ENCODE measurements at places on chromosomes 11 and 22. TPM values are rescaled to one million over a fixed set of nuclear protein-coding genes. Genes with fewer than 3 reads are reported as not detected.

OR2AG1 gene
- total RNA-seq = not detected

DNA sequence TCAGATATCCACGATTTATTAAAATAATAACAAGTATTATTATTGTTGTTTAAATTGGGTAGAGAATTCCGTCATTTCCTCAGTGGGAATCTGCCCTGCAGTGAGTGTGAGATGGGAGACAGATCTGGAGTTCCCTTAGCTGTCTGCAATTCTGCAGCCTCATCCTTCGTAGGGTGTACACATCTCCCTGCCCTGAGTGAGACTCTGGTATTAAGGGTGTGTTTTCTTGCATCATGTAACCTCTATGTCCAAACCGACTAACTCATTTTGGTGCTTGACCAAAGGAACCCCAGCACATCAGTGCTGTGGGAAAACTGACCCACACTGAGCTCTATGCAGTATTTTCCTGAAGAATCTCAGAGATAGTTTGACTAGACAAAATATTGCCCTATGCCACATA, 157.6 kb downstream of the LDLRAD3 start:
- peaks cover 6% of the 10 kb centered on the region for H3K27me3 ChIP-seq
- no peaks in the 10 kb centered on the region for H3K36me3 ChIP-seq
- DNase-seq = no peak
- no peak overlapping the region for H3K4me3 ChIP-seq
- H3K4me1 ChIP-seq = no peaks in the 10 kb centered on the region

- H3K4me3 ChIP-seq = no peak overlapping the region
- DNase-seq = no peak
- H3K4me1 ChIP-seq = peaks cover 29% of the 10 kb centered on the region
- H3K27ac ChIP-seq = no peak overlapping the region
Measured at GRCh38 chr11:16610738-16611388, 127.6 kb upstream of the C11orf58 start.

DNA sequence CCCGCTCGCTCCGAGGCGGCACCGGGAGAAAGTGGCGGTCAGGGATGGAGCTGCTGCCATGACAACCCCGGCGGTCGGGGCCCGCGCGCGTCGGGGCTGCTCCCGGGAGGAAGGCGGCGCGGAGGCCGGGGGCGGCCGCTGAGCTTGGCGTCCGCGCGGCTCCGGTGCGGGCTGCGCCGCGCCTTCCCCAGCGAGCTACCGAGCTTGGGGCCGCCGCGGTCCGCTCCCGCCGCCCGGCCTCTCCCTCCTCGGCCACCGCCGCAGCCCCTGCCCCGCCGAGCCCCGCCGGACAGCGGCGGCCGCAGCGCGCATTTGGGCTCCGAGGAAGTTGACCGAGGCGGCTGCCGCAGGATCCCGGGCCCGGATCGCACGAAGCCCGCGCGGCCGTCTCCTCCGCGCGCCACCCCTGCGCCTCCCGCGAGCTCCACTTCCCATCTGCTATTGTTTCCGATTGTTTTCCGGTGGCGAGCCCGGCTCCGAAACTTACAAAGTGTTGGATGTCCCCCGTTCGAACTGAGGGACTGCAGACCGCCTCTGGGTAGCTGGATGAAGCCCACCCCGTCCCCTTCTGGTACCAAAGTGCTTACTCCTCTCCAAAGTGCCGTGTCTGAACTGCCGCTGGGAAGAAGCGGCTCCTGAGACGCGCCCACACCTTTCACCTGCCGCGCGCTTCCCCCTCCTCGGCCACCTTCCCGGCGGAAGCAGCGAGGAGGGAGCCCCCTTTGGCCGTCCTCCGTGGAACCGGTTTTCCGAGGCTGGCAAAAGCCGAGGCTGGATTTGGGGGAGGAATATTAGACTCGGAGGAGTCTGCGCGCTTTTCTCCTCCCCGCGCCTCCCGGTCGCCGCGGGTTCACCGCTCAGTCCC, 540.3 kb downstream of the NTM start:
- peaks cover 54% of the 10 kb centered on the region for H3K27me3 ChIP-seq
- no peaks in the 10 kb centered on the region for H3K36me3 ChIP-seq
- no peak overlapping the region for H3K27ac ChIP-seq
- no peaks in the 10 kb centered on the region for H3K4me1 ChIP-seq
- H3K4me3 ChIP-seq = no peak overlapping the region

DNA sequence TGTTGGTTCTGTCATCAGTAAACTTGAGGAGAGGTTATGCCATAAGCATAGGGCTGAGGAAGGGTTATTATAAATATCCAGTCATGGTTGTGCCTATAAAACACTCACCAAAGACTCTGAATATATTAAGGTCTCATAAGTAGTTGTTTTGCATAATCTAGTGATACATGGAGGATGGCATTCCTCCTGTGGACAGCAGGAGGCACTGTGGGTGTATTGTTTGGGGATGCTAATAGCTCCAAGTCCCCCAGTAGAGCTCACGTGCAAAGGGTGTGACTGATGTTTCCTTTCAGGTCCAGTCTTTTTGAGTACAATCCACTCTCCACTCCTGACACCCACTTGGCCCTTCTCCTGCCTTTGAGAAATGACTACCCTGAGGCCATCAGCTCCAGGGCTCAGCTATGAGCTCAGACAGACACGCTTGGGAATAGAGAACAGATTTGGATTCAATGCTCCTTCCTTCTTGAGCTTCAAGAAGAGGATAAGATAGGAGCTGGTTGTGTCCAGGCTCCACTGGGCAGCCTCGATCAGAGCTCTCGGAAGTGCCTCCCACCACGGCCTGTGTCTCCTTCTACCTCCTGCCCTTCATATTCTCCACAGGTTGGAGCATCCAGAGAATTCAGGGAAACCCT, 85.2 kb upstream of the IGLL5 start:
- H3K36me3 ChIP-seq = no peaks in the 10 kb centered on the region
- H3K4me1 ChIP-seq = peaks cover 2% of the 10 kb centered on the region
- H3K4me3 ChIP-seq = no peak overlapping the region
- no peaks in the 10 kb centered on the region for H3K27me3 ChIP-seq
- no peak overlapping the region for H3K27ac ChIP-seq

GRCh38 chr11:67303835-67304411, 593 bp downstream of the SSH3 start:
- peaks cover 2% of the 10 kb centered on the region for H3K4me1 ChIP-seq
- no peaks in the 10 kb centered on the region for H3K27me3 ChIP-seq
- H3K36me3 ChIP-seq = no peaks in the 10 kb centered on the region
- H3K27ac ChIP-seq = no peak overlapping the region
- peak overlapping the region; percentile 57 for H3K4me3 ChIP-seq
- DNase-seq = peak; percentile 33

LDLRAD3 gene
- total RNA-seq = 0.17 TPM

SMCO4 gene
- total RNA-seq = 26.8 TPM
